NCI-H187 treated with DMSO at 0.1 percent for 48 hours (cell line): ENCODE measurements at places on chromosomes 7 and 10.

DNA sequence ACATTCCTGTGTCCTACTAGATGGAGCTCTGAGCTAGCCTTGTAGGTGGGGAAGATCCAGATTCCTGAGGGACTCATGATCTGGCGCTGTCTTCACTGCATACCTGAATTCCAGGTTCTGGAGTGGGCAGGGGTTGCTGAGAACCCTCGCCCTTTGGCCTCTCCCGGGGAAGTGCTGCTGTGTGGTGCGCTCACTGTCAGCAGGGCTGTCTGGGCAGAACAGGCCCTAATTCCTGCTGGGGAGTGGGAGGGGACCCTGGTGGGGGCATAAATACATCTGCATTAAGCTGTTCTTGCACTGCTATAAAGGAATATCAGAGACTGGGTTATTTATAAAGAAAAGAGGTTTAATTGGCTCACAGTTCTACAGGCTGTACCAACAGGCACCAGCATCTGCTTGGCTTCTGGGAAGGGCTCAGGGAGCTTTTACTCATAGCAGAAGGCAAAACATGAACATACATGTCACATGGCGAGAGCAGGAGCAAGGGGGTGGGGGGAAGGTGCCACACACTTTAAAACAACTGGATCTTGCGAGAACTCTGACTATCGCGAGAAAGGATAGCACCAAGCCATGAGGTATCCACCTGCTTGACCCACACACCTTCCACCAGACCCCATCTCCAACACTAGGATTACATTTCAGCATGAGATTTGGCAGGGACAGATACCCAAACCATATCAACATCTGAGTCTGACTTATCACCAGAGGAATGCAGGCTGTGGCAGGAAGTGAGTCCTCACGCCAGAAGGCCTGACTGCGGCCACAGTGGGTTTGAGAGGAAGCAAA lies 115.0 kb downstream of the ADCY1 start:
- no peak for DNase-seq

DNA sequence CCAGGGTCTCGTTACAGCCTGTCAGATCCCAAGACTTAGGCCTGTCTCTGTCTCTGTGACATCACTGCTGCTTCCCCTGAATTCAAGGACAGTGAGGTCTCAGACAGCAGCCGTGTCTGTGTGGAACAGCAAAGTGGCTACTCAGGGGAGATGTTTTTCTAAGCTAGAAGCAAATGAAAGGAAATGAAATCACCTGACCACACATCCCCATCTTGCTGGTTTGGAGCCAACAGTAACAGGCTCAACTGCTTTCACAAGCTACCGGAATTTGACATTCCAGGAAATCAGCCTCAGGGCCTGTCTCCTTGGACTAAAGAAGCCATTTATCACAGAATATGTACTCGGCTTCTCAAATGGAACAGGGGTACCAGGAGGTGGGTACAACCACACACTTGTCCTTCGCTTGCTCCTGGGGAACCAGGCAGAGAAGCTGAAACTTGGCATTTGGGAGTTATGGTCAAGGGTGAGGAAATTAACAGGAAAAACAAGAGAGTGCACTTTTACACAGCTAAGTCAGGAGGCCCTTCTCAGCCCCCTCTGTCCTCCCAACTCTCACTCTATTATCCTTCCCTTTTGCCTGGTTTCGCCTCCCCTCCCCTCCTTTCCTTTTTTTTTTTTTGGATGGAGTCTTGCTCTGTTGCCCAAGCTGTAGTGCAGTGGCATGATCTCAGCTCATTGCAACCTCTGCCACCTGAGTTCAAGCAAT lies 73.2 kb downstream of the SPDYE5 start:
- DNase-seq: no peak

DNA sequence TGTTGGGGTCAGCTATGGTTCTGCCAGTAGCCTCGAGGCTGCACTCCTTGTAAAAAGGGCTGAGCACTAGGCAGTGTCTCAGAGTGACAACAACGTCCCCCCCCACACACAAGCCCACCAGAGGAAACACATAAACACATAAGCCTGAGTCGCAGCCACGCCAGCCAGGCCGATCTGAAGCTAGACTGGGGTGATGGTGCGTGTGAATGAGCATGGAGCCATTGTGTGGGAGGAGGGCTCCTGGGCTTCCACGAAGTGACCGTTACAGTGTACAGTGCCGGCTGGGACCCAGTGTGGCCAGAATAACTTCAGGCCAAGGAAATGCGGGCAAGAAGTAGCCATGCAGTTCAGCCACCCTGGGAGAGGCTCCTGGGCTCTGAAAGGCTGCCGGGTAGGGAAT lies 3.7 kb upstream of the C10orf105 start:
- DNase-seq: no peak

DNA sequence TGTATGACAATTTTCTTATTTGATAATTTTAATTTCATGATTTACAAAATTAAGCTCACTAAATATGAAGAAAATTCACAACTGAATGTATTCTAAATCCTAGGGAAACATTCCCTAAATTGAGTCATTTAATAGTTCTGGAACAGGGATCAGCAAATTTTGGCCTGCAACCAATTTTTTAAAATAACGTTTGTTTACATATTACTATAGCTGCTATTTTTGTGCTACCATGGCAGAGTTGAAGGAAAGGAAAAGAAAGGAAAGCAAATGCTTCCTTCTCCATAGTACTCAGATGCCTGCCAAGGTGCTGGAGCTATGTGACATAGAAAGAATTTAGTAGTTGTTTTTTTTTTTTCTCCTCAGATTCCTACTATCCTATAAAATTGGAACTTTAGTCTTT lies 1307.7 kb upstream of the LRRTM3 start:
- DNase-seq: no peak

- no peak for DNase-seq
Measured at GRCh38 chr7:56174875-56175760, 58.9 kb upstream of the NUPR2 start.

GRCh38 chr10:58653139-58653538 lies 140.5 kb downstream of the BICC1 start:
- DNase-seq: no peak

DNA sequence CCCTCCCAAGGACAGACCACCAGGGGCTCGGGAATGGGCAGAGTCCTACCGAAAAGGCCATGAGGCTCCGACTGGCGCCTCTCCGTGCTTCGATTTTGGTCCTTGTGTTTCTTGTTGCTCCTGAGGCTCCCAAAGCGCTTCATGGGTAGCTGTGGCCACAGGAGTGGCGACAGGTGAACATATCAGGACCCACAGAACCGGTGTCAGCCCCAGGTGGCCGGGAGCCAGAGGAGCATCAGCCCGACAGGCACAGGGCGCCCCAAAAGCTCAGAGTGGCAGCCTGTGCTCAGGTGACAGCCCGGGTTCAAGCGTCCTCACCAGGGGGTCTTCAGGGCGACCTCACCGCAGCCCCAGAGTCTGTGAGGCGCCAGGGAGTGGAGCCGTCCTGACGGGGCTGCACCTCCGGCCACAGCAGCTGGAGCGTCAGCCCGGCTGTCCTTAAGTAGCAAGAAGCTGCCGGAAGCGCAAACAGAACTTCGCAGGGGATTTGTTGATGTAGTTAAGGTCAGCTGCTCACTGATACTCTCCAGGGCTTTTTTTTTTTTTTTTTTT lies 141.0 kb downstream of the PRKAG2 start:
- DNase-seq: no peak

- no peak for DNase-seq
Measured at GRCh38 chr7:158299607-158300006, 288.0 kb downstream of the PTPRN2 start.

DNA sequence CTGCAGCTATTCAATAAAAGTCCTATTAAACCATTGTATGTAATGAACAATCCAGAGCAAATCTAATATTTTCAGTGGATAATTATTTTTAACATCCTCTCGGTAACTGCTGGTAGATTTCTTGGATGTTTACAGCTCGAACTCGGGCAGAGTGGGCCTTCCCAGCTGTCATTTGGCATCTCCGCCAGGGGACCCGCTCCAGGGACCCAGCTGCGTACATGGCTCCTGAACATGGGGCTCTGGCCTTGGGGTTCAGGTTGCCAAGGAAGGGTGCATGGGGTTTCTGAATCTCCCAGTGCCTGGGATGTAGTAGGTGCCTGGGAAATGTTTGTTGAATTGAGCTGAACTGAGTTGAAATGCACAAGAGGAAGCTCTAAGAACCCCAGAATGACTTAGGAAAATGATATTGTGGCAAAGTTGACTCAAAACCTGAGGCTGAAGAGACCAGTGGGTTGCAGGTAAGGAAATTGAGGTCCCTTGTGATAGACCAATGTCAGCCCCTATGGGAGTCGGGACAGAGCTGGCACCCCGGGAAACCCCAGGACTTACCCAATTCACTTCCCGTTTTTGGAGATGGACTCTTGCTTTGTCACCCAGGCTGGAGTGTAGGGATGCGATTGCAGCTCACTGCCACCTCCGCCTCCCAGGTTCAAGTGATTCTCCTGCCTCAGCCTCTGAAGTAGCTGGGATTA lies 228.4 kb downstream of the CUX1 start:
- DNase-seq: no peak

DNA sequence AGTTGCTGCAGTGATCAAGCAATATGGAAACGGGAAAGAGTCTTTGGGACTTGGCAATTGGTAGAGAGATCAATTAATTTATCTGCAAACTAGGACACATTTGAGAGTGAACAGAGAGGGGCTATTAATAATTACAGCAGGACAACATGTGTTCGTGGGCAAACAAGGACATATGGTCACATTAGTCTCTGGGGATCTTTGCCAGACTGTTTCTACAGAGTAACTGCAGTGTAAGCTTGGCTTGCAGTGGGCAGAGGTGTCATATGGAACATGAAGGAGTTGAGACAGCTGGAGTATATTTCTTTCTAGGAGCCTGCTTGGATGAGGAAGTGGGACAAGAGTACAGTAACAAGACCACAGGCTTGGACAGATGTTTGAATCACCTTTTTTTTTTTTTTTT lies 232.1 kb upstream of the LYZL1 start:
- no peak for DNase-seq

DNA sequence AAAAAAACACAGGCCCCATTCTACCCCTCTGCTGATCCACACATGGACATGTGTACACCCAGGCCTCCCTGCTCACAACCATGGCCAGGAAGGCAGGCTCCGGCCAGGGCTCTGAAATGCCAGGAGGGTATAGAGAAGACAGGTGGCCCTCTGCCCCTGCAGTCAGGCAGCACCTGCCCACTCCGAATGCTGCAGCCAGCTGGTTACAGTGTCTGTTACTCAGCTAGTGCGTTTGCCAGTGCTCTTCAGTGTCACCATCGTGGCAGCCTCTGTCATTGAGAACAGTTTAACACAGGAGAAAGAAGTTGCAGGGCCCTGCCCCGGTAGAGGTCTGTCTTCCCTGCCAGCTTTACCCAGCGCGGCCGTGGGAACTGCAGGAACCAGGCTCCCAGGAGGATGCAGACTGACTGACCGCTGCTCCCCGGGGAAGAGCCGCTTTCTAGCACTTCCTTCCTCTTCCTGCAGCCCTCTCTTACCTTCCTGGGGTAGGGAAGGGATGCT lies 128.8 kb upstream of the FAM20C start:
- no peak for DNase-seq

DNA sequence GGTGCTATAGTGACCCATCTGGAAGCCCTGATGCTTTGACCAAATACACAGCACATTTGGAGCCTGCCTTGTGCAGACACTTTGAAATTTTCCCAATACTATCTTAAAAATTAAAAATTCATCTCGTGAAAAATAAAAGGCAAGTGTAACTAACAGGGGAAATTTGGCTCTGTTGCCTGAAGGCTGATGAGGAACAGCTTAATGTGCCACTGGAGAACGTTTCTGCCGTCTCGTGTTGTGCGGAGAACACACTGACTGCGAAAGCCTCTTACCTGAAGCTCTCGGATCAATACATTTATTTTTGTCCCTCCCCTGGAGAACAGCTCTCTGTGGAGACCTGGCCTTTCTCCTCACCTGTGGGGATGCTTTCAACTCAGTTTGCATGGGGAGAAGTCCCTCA lies 77.2 kb upstream of the CHST15 start:
- no peak for DNase-seq

DNA sequence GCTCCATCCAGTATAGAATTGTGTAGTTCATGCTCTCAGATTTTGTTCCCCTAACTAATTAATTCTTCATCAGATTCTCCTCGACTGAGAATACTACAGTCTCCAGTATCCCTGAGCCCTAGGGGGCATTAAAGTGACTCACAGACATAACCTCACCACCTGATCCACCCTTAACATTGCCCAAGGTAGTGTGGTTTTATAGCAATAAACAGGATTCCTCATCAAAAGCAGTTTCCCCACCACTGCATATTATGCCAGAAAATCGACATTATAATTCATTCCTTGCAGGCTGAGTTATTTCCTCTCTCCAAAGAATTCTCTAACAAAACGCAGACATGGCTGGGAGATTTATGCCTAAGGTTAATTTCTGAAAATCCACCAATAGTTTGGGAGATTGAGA lies 1402.5 kb upstream of the CELF2 start:
- no peak for DNase-seq

GRCh38 chr10:108787932-108788331 lies 1135.4 kb downstream of the XPNPEP1 start:
- DNase-seq: no peak

GRCh38 chr10:35635576-35635975 lies 6.5 kb downstream of the FZD8 start:
- DNase-seq: no peak

GRCh38 chr7:40437936-40438634 lies 303.3 kb downstream of the SUGCT start:
- no peak for DNase-seq

- DNase-seq: no peak
Measured at GRCh38 chr10:68957654-68958053, 1.7 kb downstream of the DDX21 start.

- no peak for DNase-seq
Measured at GRCh38 chr7:151745706-151746105, 131.2 kb downstream of the PRKAG2 start.

DNA sequence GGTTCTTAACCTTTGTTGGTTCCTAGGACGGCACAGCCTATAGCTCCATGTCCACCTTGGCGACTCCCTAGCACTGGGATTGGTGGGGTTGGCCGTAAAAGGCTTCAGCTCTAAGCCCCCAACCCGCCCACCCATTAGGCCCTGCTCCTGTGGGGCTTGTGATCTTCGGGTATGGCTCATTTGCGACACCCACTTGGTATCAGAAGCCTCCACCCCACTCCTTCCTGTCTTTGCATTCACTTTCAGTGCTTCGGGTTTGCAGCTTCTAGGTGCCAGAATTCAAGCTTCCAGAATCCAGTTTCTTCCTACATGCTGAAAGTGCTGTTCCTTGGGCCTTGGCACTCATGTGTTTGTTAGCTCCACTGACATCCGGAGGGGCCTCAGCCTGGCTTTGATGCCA lies 39.5 kb downstream of the HABP2 start:
- DNase-seq: no peak

GRCh38 chr7:44765579-44766415 lies 17.1 kb downstream of the ZMIZ2 start:
- no peak for DNase-seq

- no peak for DNase-seq
Measured at GRCh38 chr10:99777918-99778714, 4.3 kb upstream of the ABCC2 start.

- no peak for DNase-seq
Measured at GRCh38 chr7:105084581-105084980, 70.6 kb downstream of the KMT2E start.

DNA sequence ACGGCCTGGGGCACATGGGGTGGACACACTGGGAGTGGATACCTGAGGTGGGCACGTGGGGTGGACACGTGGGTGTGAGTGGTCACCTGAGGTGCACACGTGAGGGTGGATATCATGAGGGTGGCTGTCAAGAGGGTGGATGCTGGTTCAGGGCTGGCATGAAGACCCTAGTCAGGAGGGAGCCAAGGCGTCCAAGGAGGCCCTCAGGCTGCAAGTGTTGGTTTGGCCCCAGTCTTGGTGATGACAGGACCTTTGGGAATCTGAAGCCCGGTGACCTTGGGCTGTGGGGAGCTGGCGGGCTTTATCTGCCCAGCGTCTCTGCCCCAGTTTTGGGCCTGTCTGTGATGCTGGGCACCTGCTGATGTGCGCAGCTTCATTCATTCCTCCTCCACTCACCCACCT lies 24.9 kb upstream of the PFKFB3 start:
- no peak for DNase-seq
